Trophoblast cell (in vitro differentiated cells and primary cell): ENCODE measurements at places on chromosomes 1 and 21.
A peak's percentile ranks its signal among the peaks of the same experiment; 100 is the strongest.

DNA sequence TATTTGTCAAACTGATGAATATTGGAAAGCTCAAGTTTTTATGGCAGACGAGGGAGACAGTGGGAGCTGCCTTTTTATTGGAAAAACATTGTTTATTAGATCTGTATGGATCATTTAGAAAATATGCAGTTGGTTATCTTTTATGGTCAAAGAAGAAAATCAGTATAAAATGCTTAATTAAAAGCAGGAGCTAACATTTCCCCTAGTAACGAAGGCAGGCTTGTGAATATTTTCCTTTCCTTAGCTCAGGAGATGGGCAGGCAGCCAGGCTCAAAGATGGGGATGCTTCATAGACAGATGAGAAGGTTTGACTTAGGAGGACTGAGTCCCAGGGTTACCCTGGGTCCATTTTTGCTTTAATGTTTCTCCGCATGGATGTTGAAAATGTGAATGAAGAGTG lies 26.0 kb downstream of the ROR1 start:
- no peak for DNase-seq

DNA sequence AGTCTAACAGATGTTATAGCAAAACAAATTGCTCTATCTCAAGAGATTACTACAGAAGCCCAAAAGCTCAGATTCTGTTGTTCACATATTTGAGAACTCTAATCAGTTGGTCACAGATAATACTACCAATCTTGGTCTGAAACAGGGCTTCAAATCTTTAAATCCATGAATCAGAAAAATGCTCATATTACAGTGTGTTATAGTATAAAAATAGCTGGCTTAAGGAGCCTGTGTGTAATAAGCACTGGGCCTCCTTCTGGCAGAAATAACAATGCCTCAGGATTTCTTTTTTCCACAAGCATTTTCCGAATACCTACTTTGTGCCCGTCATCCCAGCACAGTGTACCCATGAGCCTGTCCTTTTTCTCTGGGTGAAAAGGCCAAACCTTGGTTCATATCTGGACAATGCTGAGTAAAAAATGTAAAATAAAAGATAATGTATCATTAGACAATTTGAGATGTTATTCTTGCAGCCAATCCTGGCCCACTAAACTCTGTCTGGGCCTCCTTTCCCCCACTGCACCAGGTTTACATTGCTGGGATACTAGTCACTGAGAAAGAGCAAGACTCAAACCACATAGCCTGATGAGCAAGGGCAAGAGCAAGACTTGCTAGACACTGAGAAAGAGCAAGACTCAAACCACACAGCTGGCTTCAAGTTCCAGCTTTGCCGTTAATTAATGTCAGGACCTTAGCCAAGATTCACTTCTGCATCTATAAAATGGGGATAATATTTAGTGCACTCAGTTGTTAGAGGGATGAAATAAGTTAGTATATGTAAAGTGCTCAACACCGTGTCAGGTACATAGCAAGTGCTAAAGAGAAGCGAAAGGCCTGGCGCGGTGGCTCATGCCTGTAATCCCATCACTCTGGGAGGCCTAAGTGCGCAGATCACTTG lies 17.0 kb upstream of the ADAR start:
- no peak for DNase-seq

DNA sequence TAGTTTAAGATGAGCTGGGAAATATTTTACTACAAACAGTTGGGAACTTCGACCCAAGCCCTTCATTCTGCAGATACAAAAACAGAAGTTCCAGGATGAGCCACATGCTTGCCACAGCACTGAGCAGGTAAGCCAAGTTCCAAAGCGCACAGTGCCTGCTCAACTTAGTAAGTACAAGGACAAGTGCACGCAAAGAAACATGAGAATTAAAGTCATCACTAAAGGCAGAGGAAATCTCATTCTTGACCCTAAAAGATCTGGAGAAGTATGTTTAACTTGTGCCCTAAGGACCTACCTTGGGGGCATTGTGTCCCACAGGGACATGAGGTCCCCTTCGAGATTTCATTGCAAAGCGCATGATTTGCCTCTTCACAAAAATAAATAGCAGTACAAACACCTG lies 1.2 kb upstream of the UBAP2L start:
- DNase-seq, result no peak

DNA sequence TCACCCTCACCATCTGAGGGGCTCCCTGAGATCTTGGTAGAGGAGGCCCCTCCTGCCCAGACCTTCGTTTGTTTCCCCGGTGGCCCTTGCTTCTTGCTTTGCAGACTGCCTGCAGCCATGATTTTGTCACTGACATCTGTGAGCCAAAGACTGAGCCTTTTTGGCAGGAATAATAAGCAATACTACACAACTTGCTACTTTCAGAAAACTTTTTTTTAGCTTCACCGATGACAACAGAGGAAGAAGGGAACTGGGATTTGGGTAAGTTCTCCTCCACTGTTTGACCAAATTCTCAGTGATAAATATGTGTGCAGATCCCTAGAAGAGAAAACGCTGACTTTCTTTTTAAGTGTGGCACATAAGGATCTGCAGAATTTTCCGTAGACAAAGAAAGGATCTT lies 11.7 kb upstream of the CD101 start:
- DNase-seq, result no peak

GRCh38 chr1:168521401-168522000 lies 22.3 kb downstream of the XCL2 start:
- DNase-seq, result no peak

- DNase-seq, result no peak
Measured at GRCh38 chr1:198201956-198202784, 45.4 kb downstream of the NEK7 start.

DNA sequence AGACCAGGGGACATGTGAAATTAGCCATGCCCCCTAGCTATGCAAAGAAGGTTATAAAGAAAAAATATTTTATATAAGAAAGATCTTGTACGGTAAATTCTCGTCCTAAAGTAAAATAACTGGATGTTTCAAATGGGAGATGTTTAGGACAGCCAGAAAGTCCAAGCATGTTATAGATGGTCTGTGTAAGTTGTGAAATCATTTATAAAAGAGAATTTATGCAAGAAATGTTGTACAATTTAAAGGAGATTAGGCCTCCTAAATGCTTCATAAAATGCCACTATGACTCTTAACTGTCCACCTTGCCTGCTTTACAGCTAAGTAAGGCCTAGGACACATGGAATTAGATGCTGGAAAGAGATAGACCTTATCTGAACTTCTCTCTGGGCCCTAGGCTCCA lies 118.1 kb upstream of the POGK start:
- DNase-seq, result no peak

DNA sequence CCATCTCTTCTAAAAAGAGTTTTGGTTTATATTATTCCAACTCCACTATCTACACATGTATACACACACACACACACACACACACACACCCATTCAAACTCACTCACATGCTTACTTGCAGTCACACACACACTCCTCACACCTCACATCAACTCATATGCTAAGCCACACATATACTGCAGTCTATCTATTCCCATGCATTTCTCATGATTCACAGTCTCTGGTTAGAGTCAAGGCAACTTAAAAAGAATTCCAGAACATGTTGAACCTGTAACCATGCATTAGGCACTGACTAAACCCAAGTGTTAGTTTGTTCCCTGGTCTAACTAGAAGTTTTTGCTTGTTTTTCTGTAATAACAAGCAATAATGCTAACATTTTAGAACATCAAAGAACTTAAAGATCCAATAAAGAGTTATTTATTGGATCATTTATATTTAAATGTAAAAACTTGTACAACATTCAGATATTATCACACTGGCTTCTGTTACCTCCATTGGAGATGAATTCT lies 931.1 kb downstream of the PLA2G4A start:
- no peak for DNase-seq

- DNase-seq, result no peak
Measured at GRCh38 chr1:58435376-58435775, 111.2 kb downstream of the OMA1 start.

- no peak for DNase-seq
Measured at GRCh38 chr1:236920286-236920894, 83.9 kb downstream of the MT1HL1 start.

GRCh38 chr1:152110860-152111514 lies 4.3 kb downstream of the TCHH start:
- DNase-seq, result peak; percentile 52

DNA sequence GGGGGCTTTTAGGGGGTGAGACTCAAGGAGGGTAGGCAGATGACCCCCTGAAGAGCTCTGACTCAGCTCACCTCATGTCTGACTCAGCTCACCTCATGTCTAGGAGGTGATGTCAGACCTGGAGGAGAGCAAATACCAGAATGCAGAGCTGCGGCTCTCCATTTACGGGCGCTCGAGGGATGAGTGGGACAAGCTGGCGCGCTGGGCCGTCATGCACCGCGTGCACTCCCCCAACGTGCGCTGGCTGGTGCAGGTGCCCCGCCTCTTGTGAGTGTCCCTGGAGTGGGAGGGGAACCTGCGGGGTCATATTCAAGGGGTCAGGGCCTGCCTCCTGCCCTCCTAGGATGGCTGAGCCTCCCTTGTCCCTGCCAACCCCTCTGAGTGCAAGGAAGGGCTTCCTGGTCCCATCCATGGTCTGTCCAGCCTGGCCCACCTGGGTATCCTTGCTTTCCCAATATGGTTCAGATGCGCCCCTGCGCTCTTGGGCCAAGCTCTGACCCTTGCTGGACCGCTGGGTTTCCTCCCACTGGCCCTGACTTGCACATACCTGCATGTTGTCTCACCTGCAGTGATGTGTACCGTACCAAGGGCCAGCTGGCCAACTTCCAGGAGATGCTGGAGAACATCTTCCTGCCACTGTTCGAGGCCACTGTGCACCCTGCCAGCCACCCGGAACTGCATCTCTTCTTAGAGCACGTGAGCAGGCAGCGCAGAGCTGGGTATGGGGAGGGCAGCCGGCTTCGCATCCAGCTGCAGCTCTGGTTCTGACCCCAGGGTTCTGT lies 9.1 kb downstream of the AMPD2 start:
- DNase-seq, result peak; percentile 43

DNA sequence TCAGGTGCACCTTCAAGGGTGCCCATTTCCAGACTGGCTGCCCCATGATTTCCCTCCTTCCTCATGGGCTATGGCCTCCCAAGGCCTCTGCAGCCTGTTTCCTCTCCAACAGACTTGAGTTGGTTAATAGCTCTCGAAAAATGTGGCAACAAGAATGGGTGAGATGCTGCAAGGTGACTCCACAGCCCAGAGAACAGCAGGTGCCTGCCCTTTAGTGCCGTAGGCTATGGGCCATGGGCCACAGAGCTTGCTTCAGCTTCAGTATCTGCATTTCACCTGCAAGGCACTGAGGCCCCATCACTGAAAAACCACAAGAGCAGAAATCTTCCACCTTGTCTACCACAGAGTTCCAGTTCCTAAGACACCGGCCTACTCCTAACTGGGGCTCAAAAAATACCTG lies 122.0 kb downstream of the ETS2 start:
- peak; percentile 77 for DNase-seq

DNA sequence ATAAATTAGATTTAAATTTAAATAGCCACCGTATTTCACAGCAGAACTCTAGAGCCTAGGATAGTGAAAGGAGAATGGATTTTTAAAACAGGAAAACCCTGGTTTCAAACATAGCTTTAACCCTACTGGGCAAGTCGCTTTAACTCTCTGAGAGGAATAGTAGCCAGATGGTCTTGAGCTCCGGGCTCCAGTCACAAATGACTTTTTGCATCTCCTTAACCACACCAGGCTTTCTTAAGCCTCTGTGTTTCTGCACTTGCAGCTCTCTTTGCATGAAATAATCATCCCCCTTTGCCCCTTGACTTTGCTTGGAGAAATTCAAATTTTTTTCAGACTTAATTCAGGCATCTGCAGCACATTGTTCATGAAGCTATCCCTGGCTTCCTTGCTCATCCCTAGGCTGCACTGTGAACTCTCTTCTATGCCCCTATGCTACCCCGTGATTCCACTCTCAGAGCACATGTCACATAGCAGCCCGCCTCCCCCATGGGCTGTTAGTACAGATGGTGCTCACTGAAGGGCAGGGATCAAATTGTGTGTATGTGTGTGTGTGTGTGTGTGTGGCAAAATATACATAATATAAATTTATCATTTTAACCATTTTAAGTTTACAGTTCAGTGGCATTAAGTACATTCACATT lies 68.8 kb upstream of the DAB1 start:
- DNase-seq, result no peak

DNA sequence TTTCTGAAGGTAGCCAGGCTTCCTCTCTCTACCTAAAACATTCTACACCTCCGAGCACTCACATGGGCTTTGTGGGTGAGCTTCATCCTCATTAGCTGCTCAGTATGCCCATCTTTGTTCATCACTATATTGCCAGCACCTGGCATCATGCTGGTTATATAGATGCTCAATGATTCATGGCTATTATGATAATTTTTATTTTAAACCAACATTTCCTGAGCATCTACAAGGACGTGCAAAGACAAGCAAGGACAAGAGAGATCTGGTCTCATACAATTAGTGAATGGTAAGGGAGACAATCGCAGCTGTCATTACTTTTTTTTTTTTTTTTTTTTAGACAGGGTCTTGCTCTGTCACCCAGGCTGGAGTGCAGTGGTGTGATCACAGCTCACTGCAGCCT lies 11.3 kb upstream of the QSOX1 start:
- DNase-seq, result no peak

- no peak for DNase-seq
Measured at GRCh38 chr1:66271904-66272254, 262.1 kb upstream of the SGIP1 start.

- no peak for DNase-seq
Measured at GRCh38 chr1:34682452-34683223, 72.2 kb upstream of the GJB5 start.

DNA sequence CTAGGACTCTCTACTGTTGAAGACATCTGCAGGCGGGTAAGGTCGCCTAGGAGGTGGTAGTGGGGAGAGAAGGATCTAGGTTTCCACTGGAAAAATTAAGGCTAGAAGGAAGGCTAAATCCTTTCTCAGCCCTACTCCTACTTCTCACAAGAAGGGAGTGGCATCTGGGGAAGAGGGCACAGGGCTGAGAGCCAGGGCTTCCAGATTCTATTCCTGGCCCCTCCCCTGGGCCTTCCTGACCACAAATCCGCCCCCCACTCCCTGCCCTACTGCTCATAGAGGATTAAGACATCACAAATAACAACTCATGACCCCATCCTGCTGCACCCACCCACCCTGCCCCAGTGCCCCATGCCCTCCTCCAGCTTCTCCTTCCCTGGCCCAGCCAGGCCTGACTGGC lies 2.5 kb downstream of the PHLDA3 start:
- no peak for DNase-seq

DNA sequence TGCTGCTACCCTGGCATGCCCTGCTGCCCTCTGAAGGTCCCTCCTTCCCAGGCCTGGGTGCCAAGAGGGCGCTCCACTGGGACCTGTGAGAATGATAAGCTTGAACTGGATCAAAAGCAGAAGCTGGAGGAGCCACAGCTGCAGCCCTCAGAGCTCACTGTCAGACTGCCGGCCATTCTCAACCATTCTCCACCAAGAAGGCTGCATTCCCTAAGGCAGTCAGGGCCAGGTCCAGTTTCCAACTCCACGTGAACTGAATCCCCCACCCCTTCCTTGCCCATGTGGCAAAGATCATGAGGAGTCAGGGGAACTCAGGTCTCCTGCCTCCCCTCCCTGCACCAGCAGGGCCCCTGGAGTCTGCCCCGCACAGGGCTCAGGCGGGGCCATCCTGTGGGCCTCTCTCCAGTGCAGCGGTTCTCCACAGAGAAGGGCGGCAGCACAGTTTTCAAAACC lies 19.5 kb downstream of the SLC1A7 start:
- DNase-seq, result no peak
